Stimulated activated CD8-positive, alpha-beta memory T cell treated with anti-CD3 and anti-CD28 coated beads, Interleukin-7, amount 100 ng/mL, for 1 hour (primary cell): ENCODE measurements at places on chromosomes 13 and 19.

GRCh38 chr13:28557725-28558520, 63.0 kb upstream of the FLT1 start:
- DNase-seq = no peak

GRCh38 chr13:88000239-88000638, 329.1 kb downstream of the SLITRK5 start:
- DNase-seq = no peak

GRCh38 chr13:31191748-31192147, 8.0 kb upstream of the B3GLCT start:
- DNase-seq = no peak

DNA sequence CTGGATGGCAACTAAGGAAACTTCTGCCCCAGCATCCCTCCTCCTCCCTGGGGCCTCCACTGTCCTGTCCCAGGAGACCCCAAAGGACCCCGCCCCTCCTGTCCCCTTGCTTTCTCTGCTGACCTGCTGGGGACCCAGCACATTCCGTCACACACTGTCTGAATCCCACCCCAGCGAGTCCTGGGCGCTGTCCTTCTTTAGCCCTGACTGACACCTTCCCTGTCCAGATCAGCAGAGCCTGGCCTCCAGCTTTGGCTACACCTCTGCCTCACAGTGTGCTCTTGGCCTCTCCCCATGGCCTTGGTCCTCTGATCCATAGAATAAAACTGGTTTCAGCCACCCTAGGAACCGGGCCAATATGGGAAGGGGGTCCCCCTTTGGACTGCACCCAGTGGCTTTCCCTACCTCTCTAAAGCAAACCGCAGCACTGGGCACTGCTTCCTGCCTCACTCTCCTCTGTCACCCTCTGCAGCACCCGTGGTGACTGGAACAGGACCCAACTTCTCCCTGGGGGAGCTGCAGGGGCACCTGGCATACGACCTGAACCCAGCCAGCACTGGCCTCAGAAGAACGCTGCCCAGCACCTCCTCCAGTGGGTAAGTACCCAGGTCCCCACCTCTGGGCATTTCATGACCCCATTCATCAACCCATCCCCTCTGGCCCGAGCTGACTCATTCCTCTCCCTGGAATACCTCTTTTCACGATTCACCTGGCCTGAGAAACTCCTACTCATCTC, 46.4 kb downstream of the SMIM24 start:
- no peak for DNase-seq

GRCh38 chr13:50001287-50001686, 4.4 kb downstream of the TRIM13 start:
- no peak for DNase-seq

DNA sequence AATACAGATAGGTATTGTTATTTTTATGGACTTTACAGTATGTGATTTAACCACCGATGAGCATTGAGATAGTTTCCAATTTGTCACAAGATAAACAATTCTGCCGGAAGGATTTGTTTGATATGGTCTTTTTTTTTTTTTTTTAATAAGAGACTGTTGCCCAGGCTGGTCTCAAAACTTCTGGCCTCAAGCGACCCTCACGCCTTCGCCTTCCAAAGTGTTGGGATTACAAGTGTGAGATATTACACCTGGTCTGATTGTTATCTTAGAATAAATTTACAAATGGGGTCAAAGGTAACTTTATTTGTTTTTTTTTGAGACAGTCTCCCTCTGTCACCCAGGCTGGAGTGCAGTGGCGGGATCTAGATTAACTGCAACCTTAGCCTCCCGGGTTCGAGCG, 1.2 kb downstream of the GARRE1 start:
- no peak for DNase-seq
